A549 (cell line): ENCODE measurements at places on chromosomes 5 and 9.
A peak's percentile ranks its signal among the peaks of the same experiment; 100 is the strongest.

DNA sequence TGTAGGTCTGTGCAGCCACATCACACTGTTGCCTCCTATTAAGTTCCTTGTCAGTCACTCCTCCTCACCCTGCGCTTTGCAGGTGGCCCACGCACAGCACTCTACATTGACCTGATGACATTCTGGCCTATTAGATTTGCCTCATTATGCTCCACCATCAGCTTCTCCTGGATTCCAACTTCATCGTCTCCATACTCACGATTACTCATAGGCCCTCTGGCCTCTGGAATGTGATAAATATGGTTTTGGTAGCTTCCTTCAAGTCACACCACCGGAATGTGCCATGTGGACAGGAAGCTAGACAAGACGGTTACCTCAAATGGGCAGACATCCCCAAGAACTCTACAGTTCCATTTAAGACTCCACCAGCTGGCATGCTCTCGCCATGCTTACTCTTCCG is 158.0 kb upstream of the LHFPL2 start:
- no peak for DNase-seq

- no peak for DNase-seq
These were observed 132.6 kb upstream of the TMEM161B start for GRCh38 chr5:88401228-88401627.

- peak; percentile 62 for DNase-seq
These were observed 2.5 kb upstream of the CMBL start for GRCh38 chr5:10310066-10310779.

DNA sequence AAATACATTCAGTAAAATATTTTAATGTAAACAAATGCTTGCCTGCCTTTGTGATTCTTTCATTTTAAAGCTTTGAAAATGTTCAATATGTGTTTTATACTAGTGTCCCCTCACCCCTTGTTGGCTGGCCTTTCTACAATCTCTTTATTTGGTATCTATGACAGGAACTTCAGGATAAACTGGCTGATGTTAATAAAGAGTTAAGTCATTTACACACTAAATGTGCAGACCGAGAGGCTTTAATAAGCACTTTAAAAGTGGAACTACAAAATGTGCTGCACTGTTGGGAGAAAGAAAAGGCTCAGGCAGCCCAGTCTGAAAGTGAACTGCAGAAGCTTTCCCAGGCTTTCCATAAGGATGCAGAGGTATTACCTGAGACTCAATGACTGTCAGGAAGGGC is 171.8 kb downstream of the CCDC171 start:
- no peak for DNase-seq
